Foreskin fibroblast (primary cell): ENCODE measurements at places on chromosomes 2 and 18.

DNA sequence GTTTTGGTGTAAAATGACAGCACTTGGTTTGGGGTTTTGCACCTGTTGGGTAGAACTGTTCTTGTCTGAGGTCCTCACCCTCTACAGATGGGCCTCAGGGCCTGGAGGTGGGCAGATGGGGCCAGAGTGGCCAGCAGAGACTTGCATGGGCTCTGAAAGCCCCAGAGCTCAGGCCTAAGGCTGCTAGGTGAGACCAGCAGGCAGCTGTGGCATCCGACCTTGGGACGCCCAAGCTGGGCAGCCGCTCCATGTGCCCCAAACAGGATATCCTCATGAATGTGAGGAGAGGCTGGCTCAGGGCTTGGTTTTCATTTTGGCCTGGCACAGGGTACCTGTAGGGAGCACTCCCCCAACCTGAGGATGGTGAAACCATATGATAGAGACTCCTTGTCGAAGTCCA is 38.3 kb downstream of the GBX2 start:
- no peak for DNase-seq

GRCh38 chr18:36300211-36300610 is 2.7 kb downstream of the FHOD3 start:
- no peak for DNase-seq

- peak; percentile 20 for DNase-seq
These were observed 198.6 kb downstream of the CAMKMT start for GRCh38 chr2:44560352-44560751.

DNA sequence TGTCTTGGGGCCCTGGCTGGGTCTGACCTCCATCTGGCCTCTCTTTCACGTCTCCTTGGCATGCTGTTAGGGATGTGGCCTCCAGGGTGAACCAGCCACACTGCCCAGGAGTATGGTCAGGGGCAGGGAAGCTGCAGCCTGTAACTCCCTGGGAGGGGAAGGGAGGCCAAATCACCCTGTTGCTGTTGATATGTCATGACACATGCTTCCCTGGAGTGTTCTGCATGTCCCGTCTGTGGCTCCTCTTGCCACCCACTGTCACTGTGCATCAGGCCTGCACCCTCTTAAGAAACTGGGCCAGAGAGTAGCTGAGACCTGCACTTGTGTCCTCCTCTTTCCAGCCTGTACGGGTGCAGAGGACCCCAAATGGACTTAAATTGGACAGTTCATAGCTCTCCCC is 221.3 kb downstream of the FHOD3 start:
- no peak for DNase-seq

- no peak for DNase-seq
These were observed 23.3 kb upstream of the EPAS1 start for GRCh38 chr2:46273919-46274318.

GRCh38 chr2:120108049-120108448 is 95.2 kb downstream of the EPB41L5 start:
- DNase-seq, result peak; percentile 89

DNA sequence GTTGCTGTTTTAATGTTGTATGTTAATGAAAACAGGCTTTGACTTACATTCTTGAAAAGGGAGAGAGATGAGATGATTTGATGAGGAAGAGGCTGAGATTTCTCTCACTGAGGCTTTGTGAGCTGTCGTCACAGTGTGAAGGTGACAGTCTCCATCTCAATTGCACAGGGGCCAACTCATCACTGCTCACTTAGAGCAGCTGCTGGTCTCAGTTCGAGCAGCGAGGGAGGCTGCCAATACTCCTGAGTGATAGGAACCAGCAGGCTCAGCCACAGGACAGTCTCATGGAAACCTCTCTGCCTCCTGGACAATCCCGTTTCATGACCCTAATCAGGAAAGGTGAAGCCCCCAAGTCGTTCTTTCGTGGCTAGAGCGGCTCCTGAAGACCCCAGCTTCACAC is 170.7 kb upstream of the SOX11 start:
- no peak for DNase-seq

GRCh38 chr2:232533944-232534710 is 5.4 kb upstream of the CHRNG start:
- peak; percentile 39 for DNase-seq
